ENCODE measurements at places on chromosomes 12 and 14.
A peak's percentile ranks its signal among the peaks of the same experiment; 100 is the strongest.

GRCh38 chr14:28542040-28542439, 224.5 kb upstream of the FOXG1 start:
- no peak for DNase-seq

DNA sequence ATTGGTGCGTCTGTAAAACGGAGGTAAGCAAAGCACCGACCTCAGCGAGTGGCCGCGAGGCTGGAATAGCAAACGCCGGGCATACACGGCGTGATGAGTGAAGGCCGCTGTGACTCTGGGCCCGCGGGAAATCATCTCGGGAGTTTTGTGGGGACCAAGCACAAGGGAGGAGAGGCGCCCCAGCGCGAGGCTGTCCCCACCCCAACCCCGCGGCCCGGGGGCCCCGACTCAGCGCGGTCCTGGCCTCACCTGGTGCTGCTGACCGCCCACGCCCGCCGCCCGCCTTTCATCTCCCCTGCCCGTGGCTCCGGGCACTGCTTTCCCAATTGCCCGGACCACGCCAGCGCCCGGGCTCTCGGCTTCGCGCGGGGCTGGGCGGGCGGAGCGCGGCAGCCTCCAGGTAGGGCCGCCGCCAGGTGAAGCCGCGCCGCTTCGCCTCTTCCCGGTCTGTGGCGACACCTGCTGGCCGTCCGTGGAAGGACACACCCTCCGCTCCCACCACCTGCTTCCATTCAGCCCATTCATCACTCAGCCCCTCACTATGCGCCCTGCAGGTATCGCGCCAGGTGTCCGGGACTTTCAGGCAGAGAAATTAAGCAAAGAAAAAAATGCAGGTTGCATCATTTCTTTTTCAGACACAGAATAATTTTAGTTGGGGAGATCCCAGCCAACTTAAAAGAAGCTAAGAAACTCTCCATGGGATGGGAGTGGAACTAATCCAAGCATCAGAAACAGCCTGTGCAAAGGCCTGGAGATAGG, 360.4 kb downstream of the MED13L start:
- peak; percentile 40 for DNase-seq

DNA sequence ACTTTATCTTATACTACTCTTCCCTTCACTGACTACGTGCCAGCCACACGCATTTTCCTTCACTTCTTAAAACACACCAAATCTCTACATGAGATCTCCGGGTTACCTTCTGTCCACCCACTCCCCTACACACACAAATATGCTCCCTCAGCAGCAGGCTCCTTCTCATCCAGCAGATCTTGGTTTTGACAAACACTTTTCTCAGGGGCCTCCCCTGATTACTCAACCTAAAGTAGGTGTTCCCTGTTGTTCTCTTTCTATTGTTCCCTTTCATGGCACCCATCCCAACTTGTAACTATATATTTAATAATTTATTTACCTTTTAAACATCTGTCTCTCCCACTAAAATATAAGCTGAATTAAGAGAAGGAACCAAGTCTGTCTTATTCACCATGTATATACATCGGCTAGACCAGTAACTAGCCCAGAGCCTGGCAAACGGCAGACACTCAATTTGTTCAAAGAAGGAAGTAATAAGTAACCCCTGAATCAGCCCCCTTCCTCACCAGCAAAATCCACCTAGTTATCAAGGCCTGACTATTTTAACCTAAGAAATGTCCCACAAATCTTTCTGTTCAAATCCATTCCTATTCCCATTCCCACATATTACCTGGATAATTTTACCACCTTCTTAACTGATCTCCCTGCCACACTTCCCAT, 2.7 kb downstream of the C2CD5 start:
- DNase-seq: peak; percentile 26

DNA sequence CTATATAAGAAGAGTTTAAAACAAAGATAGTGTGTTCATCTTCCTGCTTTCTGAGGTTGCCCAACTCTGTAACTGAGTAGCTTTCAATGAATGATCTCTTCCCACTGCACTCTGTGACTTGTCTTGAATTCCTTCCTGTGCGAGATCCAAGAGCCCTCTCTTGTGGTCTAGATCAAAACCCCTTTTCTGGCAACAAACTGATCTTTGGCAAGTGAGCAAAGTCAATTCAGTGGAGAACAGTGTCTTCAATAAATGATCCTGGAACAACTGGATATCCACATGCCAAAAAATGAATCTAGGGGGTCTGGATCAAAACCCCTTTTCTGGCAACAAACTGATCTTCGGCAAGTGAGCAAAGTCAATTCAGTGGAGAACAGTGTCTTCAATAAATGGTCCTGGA, 8.5 kb downstream of the CFAP54 start:
- DNase-seq: no peak

- peak; percentile 57 for DNase-seq
These were observed 102.8 kb downstream of the TGFB3 start for GRCh38 chr14:75879031-75879430.

DNA sequence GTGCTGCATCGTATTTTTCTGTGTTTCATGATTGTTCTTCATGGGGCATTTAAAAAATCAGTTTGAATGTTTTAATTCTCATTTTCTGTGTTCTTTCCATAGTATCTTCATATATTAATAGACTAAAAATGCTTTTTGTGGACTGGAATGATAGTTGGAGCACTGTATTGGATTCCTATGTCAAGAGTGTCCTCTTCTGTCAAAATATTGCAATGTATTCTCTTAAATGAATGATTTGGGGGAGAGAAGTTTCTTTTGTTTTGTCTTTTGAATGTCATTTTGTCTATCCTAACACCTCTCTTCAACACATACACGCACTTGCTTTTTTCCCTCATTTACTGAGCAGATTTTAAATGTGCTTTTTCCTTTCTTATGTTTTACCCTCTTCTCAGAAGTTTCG, 4.7 kb upstream of the EIF2S3B start:
- DNase-seq: no peak

DNA sequence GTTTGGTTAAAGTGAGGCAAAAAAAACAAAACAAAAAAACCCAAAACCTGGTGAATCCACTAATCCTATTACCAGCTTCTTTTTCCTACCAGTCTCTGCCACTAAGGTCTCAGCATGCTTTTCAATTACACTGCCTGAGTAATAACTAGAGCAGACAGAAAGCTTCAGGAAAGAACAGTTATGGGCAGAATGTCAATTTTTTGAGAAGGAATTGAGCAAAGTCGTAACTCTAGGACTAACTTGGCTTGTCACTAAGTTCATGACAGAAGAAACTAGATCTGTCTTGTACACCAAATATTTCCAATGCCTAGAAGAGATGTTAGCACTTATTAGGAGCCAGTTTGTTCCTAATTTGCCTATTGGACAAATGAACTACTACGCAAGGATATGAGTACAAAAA, 148.8 kb upstream of the CNOT2 start:
- no peak for DNase-seq
